Activated naive CD8-positive, alpha-beta T cell treated with anti-CD3 and anti-CD28 coated beads, Interleukin-2, amount 10 ng/mL, durations not matched to agents 7 days and 5 days (primary cell): ENCODE measurements at places on chromosomes 12 and 14. TPM values are rescaled to one million over a fixed set of nuclear protein-coding genes. Genes with fewer than 3 reads are reported as not detected.

OR6C70 gene
- not detected for total RNA-seq

TBX5 gene
- not detected for total RNA-seq

GRCh38 chr14:39768589-39768988 lies 336.4 kb upstream of the FBXO33 start:
- no peaks in the 10 kb centered on the region for H3K36me3 ChIP-seq
- H3K4me3 ChIP-seq: no peak overlapping the region
- H3K4me1 ChIP-seq: no peaks in the 10 kb centered on the region
- no peak overlapping the region for H3K27ac ChIP-seq
- H3K27me3 ChIP-seq: peaks cover 4% of the 10 kb centered on the region

GAPDH gene
- 4,618 TPM for total RNA-seq

SLC25A21 gene
- not detected for total RNA-seq

MSRB3 gene
- total RNA-seq: not detected

GRIN2B gene
- total RNA-seq: not detected

GRCh38 chr14:38243696-38244240 lies 12.1 kb downstream of the CLEC14A start:
- no peaks in the 10 kb centered on the region for H3K36me3 ChIP-seq
- no peaks in the 10 kb centered on the region for H3K4me1 ChIP-seq
- DNase-seq: no peak
- H3K27ac ChIP-seq: no peak overlapping the region
- peaks cover 12% of the 10 kb centered on the region for H3K27me3 ChIP-seq

DNA sequence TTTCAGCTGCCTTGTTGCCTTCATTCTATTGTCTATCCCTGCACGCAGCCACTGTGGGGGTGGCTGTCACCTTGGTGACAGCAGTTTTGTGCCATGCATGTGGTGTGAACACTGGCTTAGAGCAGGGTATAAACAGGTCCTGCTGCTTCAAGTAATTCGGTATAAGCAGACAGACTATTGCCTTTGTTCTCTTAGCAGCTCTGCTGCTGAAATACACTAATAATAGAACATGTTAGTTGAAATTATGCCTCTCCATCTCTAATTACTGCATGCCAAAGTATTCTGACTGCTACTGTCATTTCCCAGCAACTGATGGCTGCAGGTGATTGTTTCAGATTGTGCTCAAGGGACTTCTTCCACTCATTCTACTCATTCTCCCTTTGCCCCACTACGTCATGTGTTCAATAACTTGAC lies 34.6 kb downstream of the PTPRO start:
- H3K4me1 ChIP-seq: no peaks in the 10 kb centered on the region
- peaks cover 6% of the 10 kb centered on the region for H3K27me3 ChIP-seq
- no peak for DNase-seq
- H3K36me3 ChIP-seq: no peaks in the 10 kb centered on the region

DNA sequence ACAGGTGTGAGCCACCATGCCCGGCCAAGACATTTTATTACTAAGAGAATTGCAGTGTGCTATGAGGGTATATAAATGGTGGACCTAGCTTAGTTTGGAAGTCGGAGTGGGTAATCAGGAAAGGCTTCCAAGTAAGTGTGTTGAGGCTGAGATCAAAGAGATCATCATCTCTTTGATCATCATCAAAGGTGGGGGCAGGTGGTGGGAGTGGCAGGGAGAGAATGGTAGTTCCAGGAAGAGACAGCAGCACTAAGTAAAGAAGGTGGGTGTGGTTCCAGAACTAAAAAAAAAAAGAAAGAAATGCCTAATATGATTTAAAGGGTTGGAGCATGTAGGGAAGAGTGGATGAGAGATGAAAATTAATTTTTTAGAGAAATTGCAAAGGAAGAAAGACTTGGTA lies 14.7 kb downstream of the SLC4A8 start:
- H3K36me3 ChIP-seq: peaks cover 7% of the 10 kb centered on the region
- DNase-seq: no peak
- H3K27ac ChIP-seq: peak overlapping the region; percentile 5
- peaks cover 33% of the 10 kb centered on the region for H3K4me1 ChIP-seq
- peak overlapping the region; percentile 34 for H3K4me3 ChIP-seq
- peaks cover 5% of the 10 kb centered on the region for H3K27me3 ChIP-seq

TC2N gene
- total RNA-seq: 181 TPM
